ENCODE measurements at places on chromosomes 4 and X. TPM values are rescaled to one million over a fixed set of nuclear protein-coding genes. Genes with fewer than 3 reads are reported as not detected.

The APOOL gene
- total RNA-seq, result 13.9 TPM

- H3K36me3 ChIP-seq, result no peaks in the 10 kb centered on the region
- DNase-seq, result no peak
- H3K4me3 ChIP-seq, result no peak overlapping the region
Measured at GRCh38 chrX:78513971-78514738, 145.0 kb downstream of the RTL3 start.

DNA sequence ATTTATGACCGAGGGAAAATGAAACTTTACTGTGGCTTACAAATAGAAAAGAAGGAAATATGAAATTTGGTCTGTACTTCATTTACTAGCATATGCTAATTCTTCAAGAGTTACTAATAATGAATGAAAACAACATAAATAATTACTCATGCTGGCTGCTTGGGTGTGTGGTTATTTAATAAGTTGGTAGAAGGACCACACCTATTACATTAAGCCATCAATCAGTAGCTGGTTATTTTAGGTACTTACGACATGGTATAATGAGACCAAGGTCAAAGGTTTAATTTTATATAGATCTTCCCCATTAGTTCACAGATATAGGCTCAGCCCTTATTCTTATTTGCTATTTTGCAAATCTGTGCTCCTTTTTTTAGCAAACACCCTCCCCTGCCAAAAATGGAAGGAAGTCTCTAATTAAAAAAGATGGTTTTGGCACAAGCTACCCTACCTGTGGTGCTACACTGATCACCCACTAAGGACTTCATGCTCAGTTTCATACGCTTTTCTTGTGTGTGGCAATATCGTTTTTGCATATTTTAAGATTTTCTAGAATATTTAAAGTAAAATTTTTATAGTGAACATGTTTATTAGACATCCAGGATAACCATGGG, 14.1 kb downstream of the TMPRSS11D start:
- no peaks in the 10 kb centered on the region for H3K36me3 ChIP-seq
- no peak overlapping the region for H3K4me3 ChIP-seq
- no peaks in the 10 kb centered on the region for H3K27me3 ChIP-seq
- DNase-seq, result no peak

DNA sequence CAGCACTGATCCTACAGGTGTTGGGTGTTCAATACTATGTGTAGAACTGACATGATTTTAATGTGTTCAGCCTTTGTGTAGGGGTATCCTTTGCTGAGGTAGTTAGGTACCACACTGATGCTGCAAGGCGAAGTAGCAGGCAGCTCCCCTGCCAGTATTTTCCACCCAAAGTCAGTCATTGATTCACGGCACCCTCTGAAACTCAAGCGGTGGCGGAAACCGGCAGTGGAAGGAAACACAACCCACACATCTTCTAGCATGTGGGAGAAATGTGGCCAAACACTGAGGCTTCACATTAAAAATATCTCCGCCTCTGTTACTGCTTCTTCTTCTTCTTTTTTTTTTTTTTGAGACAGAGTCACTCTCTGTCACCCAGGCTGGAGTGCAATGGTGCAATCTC, 126.3 kb downstream of the AASDH start:
- H3K27me3 ChIP-seq, result no peaks in the 10 kb centered on the region
- no peak overlapping the region for H3K27ac ChIP-seq
- DNase-seq, result no peak
- no peaks in the 10 kb centered on the region for H3K4me1 ChIP-seq

DNA sequence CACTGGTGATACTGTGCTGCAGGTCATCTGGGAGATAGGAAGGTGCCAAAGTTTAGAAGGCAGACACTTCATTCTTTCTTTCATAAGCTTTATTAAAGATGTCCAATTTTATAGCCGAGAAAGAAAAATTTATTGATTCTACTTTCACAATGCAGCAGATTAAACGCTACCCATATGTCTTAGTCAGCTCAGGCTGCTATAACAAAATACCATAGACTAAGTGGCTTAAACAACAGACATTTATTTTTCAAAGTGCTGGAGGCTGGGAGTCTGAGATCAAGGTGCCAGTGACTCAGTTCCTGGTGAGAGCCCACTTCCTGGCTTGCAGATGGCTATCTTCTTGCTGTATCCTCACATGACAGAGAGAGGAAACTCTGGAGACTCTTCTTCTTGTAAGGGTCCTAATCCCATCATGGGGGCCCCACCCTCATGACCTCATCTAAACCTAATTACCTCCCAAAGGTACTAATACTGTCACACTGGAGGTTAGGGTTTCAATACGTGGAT, 33.4 kb upstream of the KLHL34 start:
- no peak overlapping the region for H3K27ac ChIP-seq
- no peaks in the 10 kb centered on the region for H3K4me1 ChIP-seq
- H3K27me3 ChIP-seq, result no peaks in the 10 kb centered on the region
- no peak overlapping the region for H3K4me3 ChIP-seq
- DNase-seq, result no peak
